GM13977 (cell line): ENCODE measurements at places on chromosomes 5 and 9.

DNA sequence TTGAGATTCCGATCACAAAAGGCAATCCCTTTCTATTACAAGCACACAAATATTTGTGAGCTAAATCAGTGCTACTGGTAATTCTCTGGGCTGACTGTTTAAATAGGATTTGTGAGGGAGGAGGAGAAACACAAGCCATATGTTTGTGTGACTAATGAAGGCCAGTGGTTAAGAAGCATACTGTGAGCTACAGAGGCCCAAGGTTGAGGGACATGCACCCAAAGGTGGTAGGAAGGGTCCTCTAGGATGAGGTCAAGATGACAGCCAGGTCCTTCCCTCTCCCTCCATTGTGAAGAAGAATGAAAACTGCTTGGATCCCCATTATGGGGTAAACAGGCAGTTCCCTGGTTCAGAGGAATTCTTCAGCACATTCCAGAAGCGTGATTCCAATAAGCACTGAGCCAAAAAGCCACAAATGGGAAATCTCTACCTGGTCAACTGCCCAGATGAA lies 83.9 kb downstream of the SPOCK1 start:
- DNase-seq, result no peak

- DNase-seq, result peak; percentile 26
Measured at GRCh38 chr5:81779125-81779915, 28.4 kb upstream of the SSBP2 start.

DNA sequence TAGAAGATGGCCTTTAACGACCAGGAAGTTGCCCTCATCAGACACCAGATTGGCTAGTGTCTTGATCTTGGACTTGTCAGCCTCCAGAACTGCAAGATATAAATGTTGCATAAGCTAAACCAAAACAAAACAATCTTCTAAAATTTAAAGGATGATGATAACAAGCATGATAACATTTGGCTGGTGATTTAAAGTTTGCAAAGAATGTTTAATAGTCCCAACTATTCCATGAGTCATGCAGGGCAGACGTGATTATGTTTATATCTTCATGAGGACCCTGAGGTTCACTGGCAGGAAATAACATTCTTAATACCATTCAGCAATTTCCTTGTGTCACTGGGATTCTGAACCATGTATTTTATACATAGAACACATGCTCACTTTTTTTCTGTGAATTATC lies 319.8 kb downstream of the HCN1 start:
- DNase-seq, result no peak

DNA sequence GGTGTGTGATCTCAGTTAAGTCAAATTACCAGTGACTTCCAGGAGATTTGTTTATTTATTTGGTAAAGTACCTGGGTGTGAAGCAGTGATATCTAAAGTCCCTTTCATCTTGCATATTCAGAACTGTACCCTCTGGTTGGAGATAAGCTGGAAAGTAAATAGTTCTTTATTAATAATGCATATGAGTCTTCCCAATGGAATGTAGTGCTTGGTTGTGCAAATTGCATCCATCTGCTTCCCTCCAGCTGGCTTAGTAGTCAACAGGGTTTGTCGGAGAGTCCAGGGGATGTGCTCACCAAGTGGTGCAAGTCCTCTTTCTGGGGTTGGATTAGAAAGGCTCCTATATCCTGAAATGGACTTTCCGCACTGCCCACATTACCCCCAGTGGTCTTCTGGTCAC lies 42.0 kb downstream of the TRPM3 start:
- no peak for DNase-seq

DNA sequence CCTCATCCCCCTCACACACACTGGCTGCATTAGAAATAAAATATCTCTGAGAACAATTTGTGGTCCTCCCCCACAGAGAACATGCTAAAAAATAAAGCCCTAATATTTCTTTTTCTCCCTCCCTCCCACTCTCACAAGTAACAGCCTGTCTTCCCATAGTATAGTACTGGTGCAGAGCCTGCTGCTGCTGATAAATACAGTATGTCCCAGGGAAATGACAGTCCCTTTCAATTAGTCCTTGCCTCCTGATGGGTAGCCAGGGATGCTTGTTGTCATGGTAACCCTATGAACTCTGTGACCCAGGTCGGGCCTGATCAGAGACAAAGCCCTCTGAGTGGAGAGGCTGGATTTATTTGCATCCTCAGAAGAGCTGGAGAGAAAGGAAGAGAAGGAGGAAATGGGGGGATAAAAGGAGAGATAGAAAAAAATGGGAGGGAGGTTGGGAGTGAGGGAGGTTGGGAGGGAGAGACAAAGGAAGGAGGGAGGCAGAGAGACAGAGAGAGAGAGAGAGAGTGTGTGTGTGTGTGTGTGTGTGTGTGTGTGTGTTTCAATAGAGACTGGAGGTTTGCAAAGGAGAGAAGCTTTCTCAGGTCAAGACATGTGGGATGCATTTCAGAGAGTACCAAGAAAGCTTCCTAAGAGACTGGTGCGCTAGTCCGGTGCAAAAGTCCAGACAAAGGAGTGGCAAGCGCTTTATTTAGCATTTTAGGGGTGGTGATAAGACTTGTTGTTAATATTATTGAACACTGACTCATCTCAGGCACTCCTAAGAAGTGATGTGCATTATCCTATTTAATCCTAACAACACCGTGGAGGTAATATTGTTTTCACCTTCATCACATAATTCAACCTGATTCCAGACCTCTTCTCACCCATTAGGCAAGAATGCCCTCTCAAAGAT lies 260.8 kb downstream of the FAM114A2 start:
- no peak for DNase-seq

GRCh38 chr5:106172681-106173532 lies 1497.8 kb downstream of the EFNA5 start:
- no peak for DNase-seq

- no peak for DNase-seq
Measured at GRCh38 chr5:3287516-3287915, 308.1 kb upstream of the IRX1 start.

GRCh38 chr9:132356324-132356924 lies 1.6 kb upstream of the SETX start:
- DNase-seq, result no peak

- no peak for DNase-seq
Measured at GRCh38 chr5:178650214-178650613, 23.4 kb upstream of the CLK4 start.

GRCh38 chr5:177131352-177132135 lies 2.0 kb upstream of the NSD1 start:
- DNase-seq, result no peak

DNA sequence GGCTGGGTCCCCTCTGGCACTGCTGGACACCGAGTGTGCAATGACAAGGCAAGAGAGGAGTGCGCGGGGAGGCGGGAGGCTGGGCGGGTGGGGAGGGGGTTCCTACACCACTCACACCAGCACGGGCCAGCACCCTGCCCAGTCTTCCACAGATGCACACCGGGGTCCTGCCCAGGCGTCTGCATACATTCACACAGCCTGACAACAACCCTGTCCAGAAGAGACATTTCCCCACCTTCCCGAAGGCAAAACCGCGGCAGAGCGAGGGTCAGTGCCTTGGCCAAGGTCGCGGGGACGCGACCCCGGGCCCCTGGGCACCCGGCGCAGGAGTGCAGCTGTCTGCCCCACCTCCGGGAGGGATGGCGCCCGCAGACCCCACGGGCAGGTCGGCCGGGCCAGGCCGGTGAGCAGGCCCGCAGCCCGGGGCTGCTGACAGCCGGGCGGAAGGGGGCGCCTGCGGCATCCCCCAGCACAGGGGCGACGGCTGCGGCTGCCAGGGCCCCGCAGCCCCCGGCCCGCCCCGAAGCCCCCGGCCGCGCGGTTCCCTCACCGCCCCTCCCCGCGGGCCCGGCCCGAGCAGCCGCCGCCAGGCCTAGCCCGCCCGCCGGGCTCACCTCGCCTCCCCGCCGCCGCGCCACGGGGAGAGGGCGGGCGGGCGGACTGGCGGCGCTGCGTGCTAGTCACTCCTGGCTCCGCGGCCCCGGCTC lies 496 bp downstream of the MAPK9 start:
- DNase-seq, result no peak

DNA sequence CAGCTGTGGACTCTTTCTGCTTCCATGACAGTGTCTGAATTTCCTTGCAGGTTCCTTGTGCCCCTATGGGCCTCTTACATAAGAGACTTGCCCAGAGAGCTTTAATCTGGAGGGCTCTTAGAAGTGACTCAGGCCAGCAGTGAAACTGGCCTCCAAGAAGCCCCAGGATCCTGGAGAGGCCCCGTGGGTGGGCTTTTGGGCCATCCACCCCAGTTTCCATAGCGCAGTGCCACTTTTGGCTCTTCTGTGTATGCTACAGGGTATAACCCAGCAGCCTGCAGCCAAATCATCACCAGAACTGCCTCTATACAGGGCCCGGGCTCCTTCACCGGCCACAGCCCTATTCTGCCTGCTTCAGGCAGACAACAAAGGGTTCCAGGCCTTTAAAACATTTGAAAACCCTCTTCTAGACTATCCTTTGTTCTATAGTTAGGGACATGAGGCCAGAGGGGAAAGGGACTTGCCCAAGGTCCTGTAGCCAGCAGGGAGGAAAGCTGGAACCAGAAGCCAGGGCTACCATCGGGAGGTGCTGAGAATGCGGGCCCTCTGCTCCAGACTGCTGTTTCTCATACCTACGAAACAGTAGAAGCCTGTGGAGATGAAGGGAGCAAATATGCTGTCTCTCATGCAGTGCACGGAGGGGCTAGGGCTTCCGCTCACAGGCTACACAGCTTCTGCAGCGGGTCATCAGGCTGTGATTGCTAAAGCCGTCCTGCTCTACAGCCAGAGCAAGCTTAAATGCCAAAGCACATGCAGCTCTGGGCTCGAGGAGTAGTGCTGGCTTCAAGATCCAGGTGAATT lies 18.0 kb downstream of the SH3PXD2B start:
- DNase-seq, result no peak

DNA sequence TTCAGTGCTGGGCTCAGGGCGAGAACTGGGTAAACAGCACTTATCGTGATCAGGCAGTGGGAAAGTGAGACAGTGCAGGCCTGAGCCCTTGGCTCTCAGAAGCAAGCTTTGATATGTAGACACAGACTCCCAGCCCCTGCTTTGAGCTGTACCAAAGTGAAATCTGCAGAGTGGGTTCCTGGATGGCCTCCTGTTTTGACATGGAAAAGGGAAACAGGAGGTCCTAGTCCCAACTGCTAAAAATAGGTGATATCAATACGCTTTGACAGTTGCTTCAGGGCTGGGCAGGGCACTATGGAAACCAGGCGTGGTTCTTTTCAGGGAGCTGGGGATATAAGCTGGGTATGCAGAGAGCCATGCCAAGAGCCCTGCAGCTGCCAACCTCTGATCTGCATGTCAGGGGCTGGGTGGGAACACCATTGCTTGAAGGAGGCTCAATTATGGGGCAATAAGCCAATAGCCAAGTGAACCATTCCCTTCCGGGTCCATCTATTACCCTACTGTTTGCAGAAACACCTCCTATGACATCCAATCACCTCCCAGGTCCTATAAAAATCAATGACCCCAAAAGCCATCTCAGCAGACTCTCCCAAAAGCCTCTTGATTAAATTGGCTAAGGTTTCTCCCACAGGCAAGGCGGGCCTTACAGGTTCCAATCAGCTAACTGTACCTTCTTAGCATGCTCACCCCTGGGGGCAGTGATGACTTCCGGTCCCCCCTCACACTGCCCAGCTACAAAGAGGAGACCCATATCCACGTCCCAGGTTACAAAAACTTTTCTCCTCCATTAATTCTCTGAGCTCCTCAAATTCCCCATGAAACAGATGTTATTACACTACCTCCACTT lies 45.8 kb downstream of the EPB41L4B start:
- no peak for DNase-seq

DNA sequence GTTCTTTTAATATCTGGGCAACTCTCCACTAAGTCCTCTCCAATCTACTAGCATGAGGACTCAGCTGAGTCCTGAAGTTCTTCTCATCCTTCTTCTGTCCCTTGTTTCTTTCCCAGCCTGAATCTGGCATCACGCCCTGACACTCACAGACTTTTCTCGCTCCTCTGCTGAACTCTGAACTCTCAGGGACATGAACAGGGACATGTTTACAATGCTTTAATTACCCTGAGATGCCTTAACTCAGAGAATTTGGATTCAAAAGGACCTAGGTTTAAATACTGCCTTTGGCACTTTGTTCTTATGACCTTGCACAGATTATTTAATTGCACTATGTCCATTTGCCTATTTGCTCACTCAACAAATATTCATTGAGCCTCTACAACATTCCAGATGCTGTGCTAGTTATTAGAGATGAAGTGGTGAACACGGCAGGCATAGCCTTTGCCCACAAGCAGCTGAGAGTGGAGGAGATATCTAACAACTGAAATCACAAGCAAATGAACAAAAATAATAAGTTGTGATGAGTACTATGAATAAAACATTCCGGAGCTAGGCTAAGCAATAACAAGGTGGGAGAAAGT lies 106.0 kb downstream of the ADRB2 start:
- no peak for DNase-seq

GRCh38 chr9:16071400-16071799 lies 518.6 kb downstream of the CCDC171 start:
- DNase-seq, result no peak

DNA sequence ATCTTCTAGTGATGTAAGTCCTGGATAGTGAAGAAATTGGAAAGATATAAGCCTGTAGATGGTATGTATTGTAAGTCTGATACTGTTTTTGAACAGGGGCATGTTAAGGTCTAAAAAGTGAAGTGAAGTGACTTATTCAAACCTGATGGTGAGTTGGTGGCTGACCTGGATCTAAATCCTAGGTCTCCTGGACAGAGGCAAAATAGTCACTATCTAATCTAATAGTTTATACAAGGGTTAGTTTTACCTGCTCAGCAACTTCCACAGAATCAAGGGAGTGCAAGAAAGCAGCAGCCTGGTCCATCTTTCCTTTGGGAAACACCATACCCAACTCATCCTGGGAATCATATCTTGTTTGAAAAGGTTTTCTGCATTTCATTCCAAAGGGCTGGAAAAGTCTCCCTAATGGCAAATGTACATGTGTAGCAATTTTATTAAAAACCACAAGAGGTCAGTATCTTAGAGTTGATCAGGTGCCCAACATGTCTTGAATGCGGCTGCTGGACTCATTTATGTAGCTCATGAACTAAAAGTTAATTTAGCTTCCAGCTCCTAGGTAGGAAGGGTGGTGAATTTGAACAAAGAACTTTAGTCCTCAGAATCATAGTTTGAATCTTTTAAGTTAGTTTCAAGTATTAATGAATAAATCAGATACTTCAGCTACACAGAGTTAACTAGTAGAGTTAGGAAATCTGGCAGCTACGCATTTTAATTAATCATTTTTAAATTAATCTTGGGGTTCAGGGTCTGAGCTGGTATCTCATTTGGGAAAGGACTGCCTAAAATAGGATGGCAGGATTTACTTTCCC lies 26.0 kb downstream of the SKP2 start:
- no peak for DNase-seq

- no peak for DNase-seq
Measured at GRCh38 chr5:130066644-130067043, 162.4 kb downstream of the CHSY3 start.

DNA sequence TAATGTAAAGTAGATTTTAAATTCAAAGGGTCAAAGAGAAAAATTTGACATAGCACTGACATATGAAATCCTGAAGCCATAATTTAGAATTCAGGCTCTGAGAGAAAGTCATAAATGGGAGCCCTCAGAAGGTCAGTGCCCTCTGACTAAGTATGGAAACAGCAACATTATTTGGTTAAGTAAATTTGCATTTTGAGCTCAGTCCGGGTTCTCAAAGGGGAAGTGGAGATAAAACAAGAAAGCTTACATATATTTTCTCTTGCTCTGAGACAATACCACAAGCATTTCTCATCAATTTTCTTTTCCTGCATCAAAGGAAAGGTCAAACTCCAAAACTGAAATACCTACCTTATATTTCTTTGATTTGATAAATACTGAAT lies 348.0 kb downstream of the SEMA5A start:
- peak; percentile 60 for DNase-seq
